ENCODE measurements at places on chromosomes 3 and 15.

GRCh38 chr3:164221297-164221696 lies 857.0 kb downstream of the SI start:
- DNase-seq = no peak

DNA sequence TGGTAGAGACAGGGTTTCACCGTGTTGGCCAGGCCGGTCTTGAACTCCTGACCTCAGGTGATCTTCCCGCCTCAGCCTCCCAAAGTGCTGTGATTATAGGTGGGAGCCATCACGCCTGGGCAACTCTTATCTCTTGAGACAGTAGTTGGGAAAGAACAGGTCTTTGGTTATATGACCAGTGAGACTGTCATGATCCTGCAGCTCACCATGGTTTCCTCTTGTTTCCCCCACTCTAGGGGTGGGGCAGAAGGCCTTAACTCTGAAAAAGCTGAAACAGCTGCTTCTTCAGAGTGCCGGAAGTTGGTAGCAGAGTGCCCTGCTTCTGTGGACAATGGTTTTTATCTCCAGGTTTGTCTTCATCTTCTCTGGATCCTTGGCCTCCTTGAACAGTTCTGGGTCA lies 4.7 kb upstream of the TYRO3 start:
- DNase-seq = no peak

GRCh38 chr3:16885593-16886302 lies 993 bp downstream of the PLCL2 start:
- DNase-seq = no peak

DNA sequence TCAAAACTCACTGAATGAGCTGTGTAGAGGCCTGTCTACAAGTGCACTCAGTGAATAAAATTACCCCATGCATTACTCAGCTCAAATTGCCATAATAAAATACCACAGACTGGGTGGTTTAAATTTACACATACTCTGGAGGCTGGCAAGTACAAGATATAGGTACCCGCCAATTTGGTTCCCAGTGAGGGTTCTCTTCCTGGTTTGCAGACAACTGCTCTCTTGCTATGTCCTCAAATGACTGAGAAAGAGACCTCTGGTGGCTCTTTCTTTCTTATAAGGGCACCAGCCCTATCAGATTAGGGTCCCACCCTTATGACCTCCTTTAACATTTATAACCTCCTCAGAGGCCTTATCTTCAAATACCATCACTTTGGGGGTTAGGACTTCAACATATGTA lies 237.0 kb downstream of the CPNE4 start:
- no peak for DNase-seq

GRCh38 chr3:160779040-160779439 lies 23.0 kb downstream of the PPM1L start:
- no peak for DNase-seq

GRCh38 chr15:90266061-90266431 lies 574 bp downstream of the NGRN start:
- peak; percentile 70 for DNase-seq

DNA sequence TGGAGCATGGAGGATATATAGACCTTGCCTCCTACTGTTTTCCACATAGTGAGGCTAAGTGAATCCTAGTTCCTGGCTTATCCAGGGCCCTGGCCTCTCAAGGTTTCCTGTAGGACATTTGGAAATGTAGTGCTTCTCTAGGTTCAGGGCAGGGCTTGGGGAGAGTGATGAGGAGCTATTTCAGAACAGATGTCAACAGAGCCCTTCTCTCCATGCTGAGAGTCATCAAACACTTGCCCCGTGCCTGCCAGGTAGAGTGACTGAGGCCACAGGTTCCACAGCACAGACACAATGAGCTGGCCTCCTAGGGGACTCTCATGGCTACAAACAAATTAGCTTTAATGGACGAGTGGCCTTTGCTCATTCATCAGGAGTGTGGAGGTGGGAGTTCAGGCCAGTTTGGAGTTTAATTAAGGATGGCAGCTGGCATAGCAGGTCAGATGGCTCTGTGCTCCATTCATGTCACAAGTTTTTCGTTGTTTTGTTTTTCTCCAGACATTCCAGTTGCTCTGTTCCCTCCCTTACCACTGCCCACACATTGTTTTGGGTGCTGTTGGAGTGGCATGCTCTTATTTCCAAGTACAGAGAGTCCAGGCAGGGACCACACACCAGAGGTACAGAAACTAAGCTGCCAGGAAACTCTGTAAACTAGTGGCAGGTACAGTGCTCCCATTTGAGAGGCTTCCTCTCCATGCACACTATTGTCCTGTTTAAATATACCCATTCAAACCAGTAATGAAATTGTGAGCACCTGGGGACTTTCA lies 189.8 kb downstream of the RYR3 start:
- no peak for DNase-seq

DNA sequence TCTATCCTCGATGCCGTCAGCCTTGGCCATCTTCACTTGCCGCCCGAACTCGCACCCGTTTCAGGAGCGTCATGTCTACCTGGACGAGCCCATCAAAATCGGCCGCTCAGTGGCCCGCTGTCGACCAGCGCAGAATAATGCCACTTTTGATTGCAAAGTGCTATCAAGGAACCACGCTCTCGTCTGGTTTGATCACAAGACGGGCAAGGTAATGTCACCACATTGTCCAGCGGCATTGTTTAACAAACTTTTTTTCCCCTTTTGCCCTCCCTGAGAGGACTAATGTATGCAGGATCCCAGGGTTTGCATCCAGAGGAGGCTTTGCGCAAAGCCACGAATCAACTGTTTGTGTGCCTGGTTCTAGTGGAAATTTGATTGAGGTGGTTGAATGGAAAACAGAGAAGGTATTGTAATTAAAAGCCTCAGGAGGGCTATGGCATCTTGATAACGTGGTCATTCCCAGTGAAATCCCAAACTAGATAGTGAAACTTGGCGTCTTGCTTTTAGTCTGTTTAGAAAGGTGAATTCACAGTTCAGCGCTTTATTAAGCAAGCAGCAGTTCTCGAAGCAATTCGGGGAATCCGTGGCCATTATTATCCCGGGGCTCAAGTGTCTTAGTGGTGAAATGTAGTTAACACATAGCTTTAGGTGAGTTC lies 1.7 kb downstream of the SLMAP start:
- no peak for DNase-seq

DNA sequence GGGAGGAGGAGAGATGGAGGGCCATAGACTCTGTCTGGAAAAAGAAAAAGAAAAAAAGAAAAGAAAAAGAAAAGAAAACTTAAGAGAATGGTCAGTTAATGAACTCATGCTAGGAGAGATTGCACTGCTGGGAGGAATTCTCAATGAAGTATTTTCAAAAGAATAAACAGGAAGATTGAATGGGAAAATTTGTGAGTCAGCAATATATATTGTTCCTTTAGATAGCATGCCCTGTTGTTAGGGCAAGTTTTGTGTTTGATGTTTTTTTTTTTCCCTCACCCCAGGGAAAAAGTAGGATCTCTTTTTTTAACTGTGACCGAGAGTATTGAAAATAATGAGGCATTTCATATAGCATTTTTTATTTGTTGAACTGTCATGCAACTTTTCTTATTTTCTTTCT lies 7.8 kb upstream of the NR1D2 start:
- no peak for DNase-seq
